GM23338 (cell line): ENCODE measurements at places on chromosomes 1 and 21. TPM values are rescaled to one million over a fixed set of nuclear protein-coding genes. Genes with fewer than 3 reads are reported as not detected.

TAS1R3 gene
- total RNA-seq: 0.14 TPM in 1 of 2 replicates, not detected in the other

REN gene
- total RNA-seq: not detected in 2 replicates

AGMAT gene
- 3.8 and 7.4 TPM in 2 replicates for total RNA-seq

- H3K27me3 ChIP-seq: no peaks in the 10 kb centered on the region
- H3K4me1 ChIP-seq: no peaks in the 10 kb centered on the region
- no peak for DNase-seq
These were observed 54.6 kb upstream of the RWDD3 start for GRCh38 chr1:95179205-95179986.

DNA sequence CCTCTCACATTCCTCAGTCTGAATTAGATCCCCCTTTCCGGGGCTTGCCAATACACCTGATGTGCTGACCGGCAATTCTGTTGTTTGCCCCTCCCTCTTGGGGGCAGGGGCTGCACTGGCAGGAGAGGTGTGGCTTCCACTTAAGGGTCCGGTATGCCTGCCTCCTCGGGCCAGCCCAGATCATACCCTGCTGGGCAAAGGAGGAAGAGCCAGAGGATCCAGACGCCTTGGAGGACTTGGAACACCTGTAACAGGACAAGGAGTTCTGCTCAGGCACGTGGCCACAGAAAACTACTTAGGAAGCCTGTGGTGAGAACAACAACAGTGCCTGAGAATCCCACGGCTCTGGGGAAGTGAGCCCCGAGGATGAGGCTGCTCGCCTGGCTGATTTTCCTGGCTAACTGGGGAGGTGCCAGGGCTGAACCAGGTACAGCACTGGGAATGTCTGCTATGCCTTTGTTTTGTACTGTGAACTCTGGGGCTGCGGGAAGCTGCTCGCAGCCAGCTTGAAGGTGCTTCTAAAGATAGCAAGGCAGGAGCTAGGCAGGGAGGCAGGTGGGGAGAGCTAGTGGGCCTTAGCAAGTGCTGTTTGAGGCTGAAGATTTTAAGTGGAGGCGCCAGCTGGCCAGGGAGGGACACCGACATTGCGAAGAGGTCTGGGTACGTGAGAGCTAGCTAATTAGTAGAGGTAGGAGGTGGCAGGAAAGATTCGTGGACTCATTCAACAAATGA lies at the start of gene SMPDL3B:
Gene SMPDL3B (plus strand): TSS at position 183 of the 732 bp plus-strand sequence. CDS start 184 bp downstream, at position 367.
- H3K27me3 ChIP-seq: no peaks in the 10 kb centered on the region
- H3K36me3 ChIP-seq: 0 out of 2 replicates have a peak, but pooled peaks cover 6% of the 10 kb centered on the region

DNA sequence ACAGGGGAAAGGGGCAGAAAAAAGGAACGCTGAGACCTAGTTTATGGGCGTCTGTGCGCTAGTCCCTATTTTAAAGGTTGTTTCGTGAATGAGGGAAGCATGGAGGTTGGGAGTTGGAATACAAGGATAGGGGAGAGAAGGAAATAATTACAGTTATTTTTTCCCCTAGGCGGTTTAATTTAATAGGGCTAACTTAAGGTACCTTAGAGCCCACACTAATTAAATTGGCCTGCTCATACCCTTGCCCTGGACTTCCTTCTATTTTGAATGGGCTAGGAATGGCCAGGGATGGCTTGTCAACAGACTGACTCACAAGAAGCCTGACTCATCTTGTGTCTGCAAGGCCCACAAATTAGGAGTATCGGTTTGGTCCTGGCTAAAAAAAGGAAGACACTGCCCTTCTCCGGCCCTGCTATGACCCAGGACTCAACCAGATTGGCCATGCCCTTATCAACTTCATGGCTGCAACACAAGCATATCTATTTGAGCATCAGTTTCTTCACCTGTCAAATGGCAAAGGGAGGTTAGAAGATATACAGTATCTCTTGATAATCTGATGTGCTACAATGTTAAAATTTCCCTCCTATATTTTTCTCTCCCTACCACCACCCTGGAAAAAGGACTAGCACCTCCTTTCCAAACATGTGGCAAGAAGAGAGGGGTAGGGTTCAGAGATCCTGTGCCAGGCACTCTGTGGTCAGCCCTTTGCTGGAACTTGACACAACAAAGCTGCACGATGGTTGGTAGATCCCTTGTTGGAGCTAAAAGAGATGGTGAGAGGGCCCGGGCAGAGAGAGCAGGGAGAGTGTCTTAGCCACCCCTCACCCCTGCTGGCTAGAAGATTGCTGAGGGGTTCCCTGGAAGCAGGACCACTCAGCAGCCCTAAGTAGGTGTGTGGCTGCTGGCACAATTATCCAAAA lies 2.2 kb upstream of the SSBP3 start:
- H3K4me1 ChIP-seq: peaks cover 46% of the 10 kb centered on the region
- peak; percentile 65 for DNase-seq
- H3K27ac ChIP-seq: peak overlapping the region; percentile 90
- peak overlapping the region; percentile 41 for H3K4me3 ChIP-seq

DNA sequence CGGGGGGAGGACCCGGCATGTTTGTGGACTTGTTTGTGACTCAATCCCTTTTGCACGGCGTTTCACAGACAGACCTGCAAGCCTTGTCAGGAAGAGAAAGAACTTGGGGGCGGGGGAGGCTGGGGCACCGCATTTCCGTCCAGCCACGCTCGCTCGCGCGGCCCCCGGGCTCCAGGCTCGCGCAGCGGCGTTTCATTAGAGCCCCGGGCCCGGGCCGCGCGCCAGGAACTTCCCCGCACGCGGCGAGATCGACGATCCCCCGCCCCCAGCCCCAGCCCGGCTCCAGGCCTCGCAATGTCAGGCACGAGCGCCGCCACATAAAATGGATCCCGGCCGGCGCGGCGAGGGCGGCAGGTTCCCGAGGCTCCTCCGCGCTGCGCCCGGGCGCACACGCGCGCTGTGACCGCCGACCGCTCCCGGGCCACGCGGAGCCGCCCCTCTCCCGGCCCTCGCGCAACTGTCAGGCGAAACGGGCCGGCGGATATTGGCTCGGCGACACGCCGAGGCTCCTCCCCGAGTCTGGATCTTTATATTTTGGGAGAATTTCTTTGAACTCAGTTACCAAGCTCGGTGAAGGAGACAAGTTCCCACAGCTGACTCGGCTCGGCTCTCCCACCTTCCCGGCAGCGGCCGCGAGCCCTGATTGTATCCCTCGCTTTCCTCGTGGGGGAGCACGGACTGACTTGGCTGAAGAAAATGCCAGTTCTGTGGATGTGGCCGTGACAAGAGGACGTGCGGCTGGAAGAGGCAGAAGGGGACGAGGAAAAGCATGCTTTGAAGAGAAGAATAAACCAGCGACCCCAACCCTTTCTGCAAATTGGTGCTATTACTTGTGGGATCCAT lies at the start of gene KIF26B:
Gene KIF26B (plus strand): TSS at position 557 of the 843 bp plus-strand sequence. CDS start 440 bp downstream, outside the sequence.
- no peak within 1 kb of the TSS for H3K27ac ChIP-seq
- peak within 1 kb of the TSS; percentile 80 for H3K4me3 ChIP-seq
- peaks cover 72% of the 10 kb centered on the region for H3K27me3 ChIP-seq
- peak; percentile 48 for DNase-seq
- H3K36me3 ChIP-seq: no peaks in the 10 kb centered on the region
- no peaks in the 10 kb centered on the region; the same call in 1 of the 2 replicates for H3K4me1 ChIP-seq

DNA sequence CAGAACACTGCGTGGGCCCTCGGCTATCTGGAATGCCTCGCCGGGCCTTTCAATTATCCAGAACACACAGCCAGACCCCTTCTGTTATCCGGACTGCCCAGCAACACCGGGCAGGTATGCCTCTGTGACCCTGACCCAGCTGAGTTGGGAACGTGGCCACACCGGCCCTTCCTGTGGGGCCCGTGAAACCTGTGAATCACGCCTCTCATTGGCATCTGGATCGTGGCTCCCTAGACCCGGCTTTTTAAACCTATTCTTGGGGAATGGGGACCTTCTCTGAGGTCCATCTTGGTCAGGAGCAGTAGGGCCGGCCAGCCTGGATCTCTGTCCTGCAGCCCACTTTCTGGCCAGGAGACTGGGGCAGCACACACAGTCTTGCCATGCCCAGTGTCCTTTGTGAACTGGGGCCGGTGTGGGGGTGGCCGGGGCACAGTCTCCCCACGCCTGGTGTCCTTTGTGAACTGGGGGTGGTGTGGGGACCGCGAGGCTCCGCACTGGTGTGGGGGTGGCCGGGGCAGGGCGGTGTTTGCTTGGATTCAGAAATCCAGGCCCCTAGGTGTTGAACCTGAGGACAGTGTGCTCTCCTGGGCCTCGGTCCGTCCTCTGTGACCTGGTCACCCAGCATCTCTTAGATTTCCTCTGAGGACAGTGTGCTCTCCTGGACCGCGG lies 11.1 kb downstream of the COL18A1 start:
- H3K27ac ChIP-seq: peak overlapping the region; percentile 13
- H3K36me3 ChIP-seq: no peaks in the 10 kb centered on the region
- H3K4me3 ChIP-seq: peak overlapping the region; percentile 17; the same call in 1 of the 2 replicates
- H3K4me1 ChIP-seq: peaks cover 49% of the 10 kb centered on the region
- no peak for DNase-seq

DNA sequence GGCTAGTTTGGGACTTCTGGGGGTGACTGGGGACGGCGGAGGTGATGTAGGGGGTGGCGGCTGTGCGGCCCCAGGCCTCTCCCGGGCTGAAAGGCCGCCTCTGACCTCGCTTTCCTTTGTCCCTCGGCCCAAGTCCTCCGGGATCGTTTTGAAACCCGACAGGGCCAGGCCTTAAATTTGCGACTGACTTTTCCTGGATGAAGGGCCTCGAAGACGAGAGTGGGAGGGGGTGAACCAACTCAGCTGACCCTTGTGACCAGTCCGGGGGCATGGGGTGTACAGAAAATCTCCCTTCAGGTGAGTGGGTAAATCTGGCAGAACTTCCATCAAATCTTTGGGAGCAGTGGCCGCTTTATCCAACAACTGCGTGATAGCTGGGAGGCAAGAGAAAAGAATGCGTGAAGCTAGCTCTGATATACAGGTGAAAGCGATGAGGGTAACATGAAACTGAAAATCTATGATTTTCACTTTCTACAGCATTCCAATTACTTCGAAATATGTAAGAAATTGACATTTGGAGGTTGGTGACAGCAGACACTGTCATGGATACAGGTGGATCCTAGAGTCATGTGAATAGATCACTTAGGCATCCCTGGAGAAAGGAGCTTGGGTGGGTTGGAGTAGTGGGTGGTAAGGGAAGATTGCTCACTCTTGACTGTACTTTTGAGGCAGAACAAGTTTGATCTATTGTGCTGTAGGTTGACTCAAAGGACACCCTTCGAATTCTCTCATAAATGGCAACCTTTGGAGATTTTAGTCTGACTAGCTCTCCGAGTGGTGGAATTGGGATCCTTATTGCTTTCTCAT lies 885 bp downstream of the AHCYL1 start:
- H3K4me3 ChIP-seq: peak overlapping the region; percentile 85
- H3K36me3 ChIP-seq: no peaks in the 10 kb centered on the region
- H3K27me3 ChIP-seq: peaks cover 3% of the 10 kb centered on the region; the same call in 1 of the 2 replicates
- no peak for DNase-seq
- peaks cover 35% of the 10 kb centered on the region for H3K4me1 ChIP-seq
- H3K27ac ChIP-seq: no peak overlapping the region

DNA sequence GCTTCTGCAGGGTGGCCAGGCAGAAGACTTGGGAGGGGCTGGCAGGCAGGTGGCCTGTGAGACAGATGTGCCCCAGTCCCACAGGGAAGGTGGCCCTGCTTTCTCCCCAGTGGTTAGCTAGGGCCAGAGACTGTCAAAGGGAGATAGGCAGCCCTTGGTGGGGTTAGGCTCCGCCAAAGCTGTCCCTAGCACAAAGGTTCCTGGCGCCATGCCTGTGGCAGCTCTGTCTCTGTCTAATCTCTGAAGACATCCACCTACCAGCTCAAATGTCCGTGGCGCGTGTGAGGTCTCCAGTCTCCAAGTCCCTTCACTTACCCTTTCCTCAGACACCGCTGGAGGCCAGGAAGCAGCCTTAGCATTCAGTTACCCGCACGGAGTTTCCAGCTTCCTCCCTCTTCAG lies 17.7 kb downstream of the TCP10L start:
- H3K4me1 ChIP-seq: peaks cover 20% of the 10 kb centered on the region
- DNase-seq: no peak
- no peak overlapping the region for H3K27ac ChIP-seq
- no peaks in the 10 kb centered on the region for H3K27me3 ChIP-seq
- no peak overlapping the region for H3K4me3 ChIP-seq
- no peaks in the 10 kb centered on the region for H3K36me3 ChIP-seq

GRCh38 chr1:77308889-77309621 lies 27.2 kb downstream of the AK5 start:
- no peak overlapping the region for H3K4me3 ChIP-seq
- H3K36me3 ChIP-seq: no peaks in the 10 kb centered on the region
- no peaks in the 10 kb centered on the region for H3K27me3 ChIP-seq
- H3K4me1 ChIP-seq: no peaks in the 10 kb centered on the region

DNA sequence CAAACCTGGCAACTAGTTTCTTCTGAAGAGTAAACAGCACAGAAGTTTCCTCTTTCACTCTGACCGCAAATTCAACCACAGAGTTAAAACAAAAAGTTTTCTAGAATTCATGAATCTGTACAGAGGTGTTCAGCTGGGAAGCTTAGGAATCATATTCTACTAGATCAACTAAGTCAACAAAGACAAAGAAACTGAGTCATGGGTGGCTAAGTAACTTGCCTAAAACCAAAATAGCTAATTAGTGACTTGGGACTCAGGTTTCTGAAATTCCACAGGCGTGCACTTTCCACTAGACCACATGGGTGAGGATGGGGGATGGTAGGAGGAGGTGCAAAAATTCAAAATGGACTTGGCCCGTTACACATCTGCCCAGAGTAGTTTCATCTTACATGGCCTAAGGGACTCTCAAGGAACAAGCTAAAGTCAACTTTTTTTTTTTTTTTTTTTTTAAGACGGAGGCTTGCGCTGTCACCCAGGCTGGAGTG lies 25.8 kb downstream of the PTPN14 start:
- no peaks in the 10 kb centered on the region for H3K36me3 ChIP-seq
- H3K4me3 ChIP-seq: no peak overlapping the region
- no peak for DNase-seq
- H3K4me1 ChIP-seq: peaks cover 39% of the 10 kb centered on the region

DNA sequence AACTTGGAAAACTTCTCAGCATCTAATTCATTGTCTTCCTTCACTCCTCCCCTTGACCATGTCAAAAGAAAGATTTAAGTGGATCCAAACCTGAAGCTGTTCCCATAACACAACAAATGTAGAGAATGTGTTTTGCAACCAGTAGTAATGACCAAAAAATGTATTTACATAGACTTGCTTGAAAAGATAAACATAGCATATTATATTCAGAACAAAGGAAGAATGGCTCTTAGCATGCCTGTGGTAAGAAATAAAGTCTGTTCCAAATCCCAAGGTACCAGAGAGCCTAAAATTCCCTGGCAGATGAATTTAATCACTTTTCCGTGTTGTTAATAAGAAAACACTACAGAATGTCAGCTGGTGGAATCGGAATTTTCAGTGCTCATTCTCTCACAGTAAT lies 36.8 kb downstream of the FMO3 start:
- no peak overlapping the region for H3K27ac ChIP-seq
- no peaks in the 10 kb centered on the region for H3K27me3 ChIP-seq
- DNase-seq: no peak
- H3K4me3 ChIP-seq: no peak overlapping the region
- no peaks in the 10 kb centered on the region for H3K36me3 ChIP-seq
